CD8-positive, alpha-beta memory T cell (primary cell): ENCODE measurements at places on chromosomes 2 and 18. TPM values are rescaled to one million over a fixed set of nuclear protein-coding genes. Genes with fewer than 3 reads are reported as not detected.

LIMS2 gene
- 5.9 TPM for total RNA-seq

ELOA2 gene
- not detected for total RNA-seq

UGT1A10 gene
- total RNA-seq, result not detected

DNPEP gene
- total RNA-seq, result 116 TPM

C1QL2 gene
- total RNA-seq, result not detected

LRPPRC gene
- total RNA-seq, result 164 TPM

DNA sequence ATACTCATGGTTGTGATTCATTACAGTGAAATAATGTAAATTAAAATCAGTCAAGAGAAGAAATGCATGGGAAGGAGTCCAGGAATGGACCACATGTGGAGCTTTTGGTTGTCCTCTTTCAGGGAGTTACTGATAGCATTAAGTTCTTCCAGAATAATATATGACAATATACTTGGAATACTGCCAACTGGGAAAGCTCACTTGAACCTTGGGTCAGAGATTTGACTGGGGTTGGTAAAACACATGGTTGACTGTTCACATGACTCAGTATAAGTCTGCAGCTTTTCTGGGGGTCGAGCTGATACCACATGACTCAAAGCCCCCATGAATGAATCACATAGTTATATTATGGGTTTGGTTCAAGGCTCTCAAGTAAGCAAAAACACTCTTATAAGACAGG, 1109.0 kb upstream of the CHAC2 start:
- no peaks in the 10 kb centered on the region for H3K36me3 ChIP-seq
- no peak for DNase-seq
- no peak overlapping the region for H3K4me3 ChIP-seq
- H3K27me3 ChIP-seq, result no peaks in the 10 kb centered on the region
- H3K4me1 ChIP-seq, result no peaks in the 10 kb centered on the region

GRCh38 chr18:22167471-22168241, 1.7 kb upstream of the GATA6 start:
- H3K27me3 ChIP-seq, result peaks cover 68% of the 10 kb centered on the region
- H3K4me3 ChIP-seq, result no peak overlapping the region
- H3K27ac ChIP-seq, result no peak overlapping the region
- no peak for DNase-seq
- peaks cover 21% of the 10 kb centered on the region for H3K4me1 ChIP-seq

DNA sequence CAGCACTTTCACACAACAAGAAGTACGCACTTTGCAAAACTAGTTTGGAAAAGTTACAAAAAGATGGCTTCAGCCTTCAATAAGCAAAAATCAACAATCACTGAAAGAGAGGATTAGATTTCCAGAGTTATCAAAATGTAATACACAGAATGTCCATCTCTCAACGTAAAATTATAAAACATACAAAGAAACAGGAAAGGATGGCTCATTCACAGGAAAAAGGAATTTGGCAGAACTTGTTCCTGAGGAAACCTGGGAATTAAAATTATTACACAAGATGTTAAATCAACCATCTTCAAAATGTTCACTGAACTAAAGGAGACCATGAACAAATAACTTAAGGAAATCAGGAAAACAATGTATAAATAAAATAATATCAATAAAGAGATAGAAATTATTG, 8.0 kb downstream of the C2orf92 start:
- H3K27ac ChIP-seq, result no peak overlapping the region
- no peak overlapping the region for H3K4me3 ChIP-seq
- H3K27me3 ChIP-seq, result no peaks in the 10 kb centered on the region

- no peak overlapping the region for H3K4me3 ChIP-seq
- DNase-seq, result peak; percentile 52
- H3K27me3 ChIP-seq, result peaks cover 4% of the 10 kb centered on the region
- H3K36me3 ChIP-seq, result no peaks in the 10 kb centered on the region
These were observed 22.3 kb upstream of the ATP5MC3 start for GRCh38 chr2:175203621-175204496.

- no peaks in the 10 kb centered on the region for H3K4me1 ChIP-seq
- no peak for DNase-seq
- H3K27ac ChIP-seq, result no peak overlapping the region
- H3K4me3 ChIP-seq, result no peak overlapping the region
These were observed 198.7 kb upstream of the SALL3 start for GRCh38 chr18:78780719-78781600.

DNA sequence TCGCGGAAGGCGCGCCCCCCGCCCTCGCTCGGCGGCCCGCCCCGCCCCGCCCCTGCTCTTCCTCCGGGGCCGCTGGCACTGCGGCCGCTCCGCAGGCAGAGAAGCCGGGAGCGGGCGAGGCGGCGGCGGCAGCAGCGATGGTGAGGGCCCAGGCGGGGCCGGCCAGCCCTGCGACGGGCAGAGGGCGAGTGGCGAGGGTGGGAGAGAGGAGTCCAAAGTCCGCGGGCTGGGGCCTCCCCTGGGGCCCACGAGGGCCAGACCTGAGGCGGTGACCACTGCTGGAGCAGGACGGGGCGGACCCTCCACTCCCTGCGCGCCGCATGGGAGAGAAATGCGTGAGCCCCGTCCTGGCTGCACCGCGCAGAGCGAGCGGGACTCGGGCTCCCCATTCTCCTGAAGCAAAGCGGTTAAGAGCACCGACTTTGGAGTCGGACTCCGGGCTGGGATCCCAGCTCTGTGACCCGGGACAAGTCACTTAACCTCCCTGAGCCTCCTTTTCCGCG, at the start of gene VAMP5:
TSS of gene VAMP5 (plus strand) at position 78 of the 503 bp plus-strand sequence. CDS start at position 138, 60 bp downstream.
- peaks cover 4% of the 10 kb centered on the region for H3K36me3 ChIP-seq
- peak within 1 kb of the TSS; percentile 78 for H3K4me3 ChIP-seq
- peaks cover 51% of the 10 kb centered on the region for H3K4me1 ChIP-seq
- no peaks in the 10 kb centered on the region for H3K27me3 ChIP-seq
- peak; percentile 41 for DNase-seq
- H3K27ac ChIP-seq, result peak within 1 kb of the TSS; percentile 67

GRCh38 chr2:15117409-15118050, 443.6 kb downstream of the NBAS start:
- no peak overlapping the region for H3K27ac ChIP-seq
- no peaks in the 10 kb centered on the region for H3K4me1 ChIP-seq
- H3K36me3 ChIP-seq, result no peaks in the 10 kb centered on the region

DNA sequence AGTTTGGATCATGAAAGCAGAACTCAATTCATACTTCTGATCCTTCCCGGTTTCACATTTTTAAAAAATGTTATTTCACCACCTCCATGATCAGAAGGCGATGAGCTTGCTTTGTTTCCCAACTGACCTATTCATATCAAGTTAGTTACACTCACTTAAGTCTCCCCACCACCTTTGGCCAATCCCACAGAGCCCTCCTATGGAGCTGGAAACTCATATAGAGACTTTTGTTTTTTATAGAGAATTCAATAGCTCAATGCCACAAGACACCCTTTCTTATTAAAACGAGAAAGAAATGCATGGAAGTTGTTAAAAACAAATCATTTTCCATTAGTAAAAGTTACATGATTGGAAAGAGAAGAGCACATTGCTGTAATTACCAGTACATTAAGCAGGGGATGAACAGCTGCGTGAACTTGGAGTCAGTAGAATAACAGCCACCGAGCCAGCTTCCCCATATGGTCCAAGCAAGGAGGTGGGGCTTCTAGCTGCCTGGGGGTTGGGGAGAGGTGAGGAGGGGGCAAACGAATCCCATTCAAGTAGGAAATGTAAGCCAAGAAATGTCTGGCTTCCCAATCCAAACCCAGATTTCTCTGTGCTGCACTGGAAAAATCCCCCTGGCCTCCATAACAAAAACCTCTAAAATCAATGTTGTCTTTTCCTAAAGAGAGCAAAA, 614.5 kb downstream of the IRS1 start:
- DNase-seq, result no peak
- H3K4me1 ChIP-seq, result no peaks in the 10 kb centered on the region
- H3K36me3 ChIP-seq, result no peaks in the 10 kb centered on the region
- H3K4me3 ChIP-seq, result no peak overlapping the region

DNA sequence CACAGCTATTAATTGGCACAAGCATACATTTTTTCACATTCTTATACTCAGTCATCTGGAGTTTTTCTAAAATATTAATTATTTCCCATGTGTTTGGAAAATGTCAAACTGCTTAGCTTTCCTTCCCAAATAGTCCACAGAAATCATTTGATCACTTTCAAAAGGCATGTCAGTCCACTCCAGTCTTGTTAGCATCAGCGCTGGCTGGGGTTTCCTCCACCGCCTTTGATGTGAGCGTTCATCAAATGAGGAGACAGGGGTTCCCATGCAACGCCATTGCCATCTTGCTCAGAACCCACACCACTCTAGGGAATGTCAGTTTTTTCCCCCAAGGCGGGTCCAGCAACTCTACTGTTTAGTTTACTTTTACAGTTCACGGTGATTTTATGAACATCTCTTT, 13.1 kb upstream of the RAX start:
- H3K36me3 ChIP-seq, result no peaks in the 10 kb centered on the region
- peaks cover 7% of the 10 kb centered on the region for H3K27me3 ChIP-seq
- no peak for DNase-seq
- H3K27ac ChIP-seq, result no peak overlapping the region

GRCh38 chr2:85852937-85853498, 35.8 kb downstream of the ST3GAL5 start:
- H3K4me1 ChIP-seq, result peaks cover 58% of the 10 kb centered on the region
- H3K27ac ChIP-seq, result peak overlapping the region; percentile 82
- DNase-seq, result peak; percentile 75
- no peaks in the 10 kb centered on the region for H3K27me3 ChIP-seq
- no peaks in the 10 kb centered on the region for H3K36me3 ChIP-seq

- no peak for DNase-seq
- no peak overlapping the region for H3K27ac ChIP-seq
- H3K36me3 ChIP-seq, result no peaks in the 10 kb centered on the region
These were observed 41.7 kb downstream of the SH3BP4 start for GRCh38 chr2:234993541-234993981.

DNA sequence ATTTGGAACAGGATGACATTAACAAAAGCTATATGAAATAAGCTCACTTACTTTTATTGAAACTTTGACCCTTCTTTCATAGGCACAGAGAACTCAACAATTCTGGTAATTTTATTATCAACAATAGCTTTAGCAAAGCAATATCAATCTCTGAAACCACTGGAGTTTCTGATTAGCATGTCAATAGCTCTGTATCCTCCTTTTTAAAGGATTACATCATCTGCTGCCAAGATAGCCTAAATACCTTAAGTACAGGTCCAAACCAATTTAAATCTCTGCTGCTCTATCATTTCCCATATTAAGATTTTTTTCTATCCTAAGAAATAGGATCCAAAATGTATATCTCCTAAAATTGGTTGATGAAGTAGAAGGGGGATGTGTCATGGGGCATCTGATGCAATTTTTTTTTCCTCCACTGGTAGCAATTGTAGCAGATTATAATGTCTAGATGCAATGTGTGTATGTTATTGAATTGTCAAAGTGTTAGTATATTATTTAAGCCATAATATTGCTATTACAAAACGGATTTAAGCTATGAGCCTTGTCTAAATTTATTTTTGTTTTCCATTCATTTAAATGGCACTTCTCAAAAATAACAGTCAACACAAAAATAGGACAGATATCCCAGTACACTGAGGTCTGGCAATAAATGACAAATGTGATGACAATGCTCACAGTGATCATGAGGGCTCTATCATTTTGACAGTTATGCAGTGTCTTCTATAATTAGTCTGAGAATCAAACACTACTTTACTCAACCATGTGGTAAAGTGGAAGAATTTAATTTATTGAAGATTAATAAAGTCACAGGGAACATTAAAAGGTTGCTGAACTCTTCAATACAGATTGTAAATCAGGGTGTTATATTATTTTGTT, 328.4 kb downstream of the CDH7 start:
- H3K27me3 ChIP-seq, result no peaks in the 10 kb centered on the region
- no peaks in the 10 kb centered on the region for H3K36me3 ChIP-seq
- H3K4me1 ChIP-seq, result no peaks in the 10 kb centered on the region
- H3K27ac ChIP-seq, result no peak overlapping the region

- DNase-seq, result no peak
- no peaks in the 10 kb centered on the region for H3K27me3 ChIP-seq
- no peaks in the 10 kb centered on the region for H3K4me1 ChIP-seq
These were observed 32.1 kb upstream of the SLC66A3 start for GRCh38 chr2:11123001-11123809.

DNA sequence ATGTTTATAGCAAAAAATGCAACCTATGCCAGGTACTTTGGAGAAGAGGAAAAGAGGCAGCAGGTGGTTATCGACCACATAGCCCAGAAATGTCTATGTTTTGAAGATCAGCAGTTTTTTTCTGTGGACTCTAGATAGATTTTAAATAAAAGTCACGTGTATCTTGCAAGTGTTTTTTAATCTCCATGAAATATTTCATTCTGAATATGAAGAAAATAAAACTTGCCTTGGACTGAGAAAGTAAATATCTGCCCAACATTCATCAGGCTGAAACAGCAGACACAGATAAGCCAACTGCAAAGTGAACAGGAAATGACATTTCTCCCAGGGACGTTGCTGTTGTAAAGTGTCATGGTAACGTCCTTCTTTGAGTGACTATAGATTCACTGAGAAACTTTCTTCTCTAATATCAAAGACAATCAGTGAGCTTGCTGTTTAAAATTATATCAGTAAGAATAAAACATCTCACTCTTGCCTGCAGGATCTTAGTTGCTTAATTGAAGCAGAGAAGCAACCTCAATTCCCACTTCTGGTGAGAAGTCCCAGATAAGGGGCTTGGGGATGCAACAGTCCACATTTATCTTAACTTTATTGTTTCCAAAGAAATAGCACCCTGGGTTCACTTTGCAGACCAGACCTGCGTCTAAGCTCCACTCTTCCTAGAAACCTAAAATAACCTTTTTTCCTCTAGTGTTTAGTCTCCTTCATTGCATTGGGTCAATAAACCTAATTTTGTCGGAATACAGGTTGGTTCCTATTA, 6.3 kb downstream of the MYOM1 start:
- no peaks in the 10 kb centered on the region for H3K36me3 ChIP-seq
- no peak overlapping the region for H3K4me3 ChIP-seq
- DNase-seq, result no peak
- H3K4me1 ChIP-seq, result peaks cover 12% of the 10 kb centered on the region
- H3K27ac ChIP-seq, result no peak overlapping the region

DNA sequence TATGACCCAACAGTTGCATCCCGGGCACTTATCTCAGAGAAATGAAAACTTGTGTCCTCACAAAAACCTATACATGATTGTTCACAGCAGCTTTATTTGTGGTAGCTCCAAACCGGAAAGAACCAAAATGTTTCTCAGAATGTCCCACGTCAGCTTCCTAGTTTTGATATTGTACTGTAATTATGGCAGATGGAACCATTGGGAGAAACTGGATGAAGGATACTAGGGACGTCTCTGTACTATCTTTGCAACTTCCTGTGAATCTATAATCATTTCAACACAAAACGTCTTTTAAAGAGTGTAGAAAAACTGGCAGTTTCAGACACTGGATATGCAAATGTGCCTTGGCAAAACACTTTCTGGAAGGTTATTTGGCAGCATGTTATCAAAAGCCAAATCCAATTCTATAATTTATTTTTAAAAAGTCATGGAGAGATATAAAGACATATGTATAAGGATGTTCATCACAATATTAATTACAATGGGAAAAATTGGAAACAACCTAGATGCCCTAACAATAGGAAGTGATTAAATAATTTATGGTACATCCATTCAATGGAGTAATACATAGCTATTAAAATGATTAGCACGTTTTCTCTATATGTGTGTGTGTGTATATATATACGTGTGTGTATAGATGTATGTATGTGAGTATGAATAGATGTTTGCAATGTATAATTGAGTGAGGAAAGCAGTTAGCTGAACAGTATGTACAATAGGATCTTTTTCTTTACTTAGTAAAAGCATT, 9.8 kb downstream of the SAG start:
- no peak overlapping the region for H3K27ac ChIP-seq
- DNase-seq, result no peak
- H3K36me3 ChIP-seq, result no peaks in the 10 kb centered on the region
- no peak overlapping the region for H3K4me3 ChIP-seq
- H3K27me3 ChIP-seq, result no peaks in the 10 kb centered on the region
- no peaks in the 10 kb centered on the region for H3K4me1 ChIP-seq

- H3K27me3 ChIP-seq, result no peaks in the 10 kb centered on the region
- peaks cover 16% of the 10 kb centered on the region for H3K4me1 ChIP-seq
- H3K4me3 ChIP-seq, result no peak overlapping the region
- H3K27ac ChIP-seq, result no peak overlapping the region
- no peak for DNase-seq
These were observed 91.2 kb downstream of the POLR1A start for GRCh38 chr2:86014493-86014892.
